ENCODE measurements at places on chromosomes 2 and 18.

DNA sequence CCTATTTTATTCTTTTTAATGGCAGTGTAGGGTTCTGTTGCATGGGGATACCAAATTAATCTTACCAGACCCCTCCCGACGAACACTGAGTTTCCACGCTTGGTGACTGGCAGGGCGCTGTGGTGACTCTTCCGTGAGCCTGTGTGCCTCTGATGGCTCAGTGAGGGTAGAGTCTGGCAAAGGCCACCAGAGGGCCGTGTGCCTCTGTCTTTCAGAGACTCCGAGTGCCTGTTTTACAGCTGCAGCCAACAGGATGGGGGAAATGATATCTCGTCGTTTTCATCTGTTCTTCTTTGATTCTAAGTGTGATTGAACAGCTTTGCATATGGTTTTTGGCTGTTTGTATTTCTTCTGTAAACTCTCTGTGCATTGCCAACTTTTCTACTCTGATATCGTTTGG lies 99.8 kb downstream of the ZNF236 start:
- no peak for DNase-seq

DNA sequence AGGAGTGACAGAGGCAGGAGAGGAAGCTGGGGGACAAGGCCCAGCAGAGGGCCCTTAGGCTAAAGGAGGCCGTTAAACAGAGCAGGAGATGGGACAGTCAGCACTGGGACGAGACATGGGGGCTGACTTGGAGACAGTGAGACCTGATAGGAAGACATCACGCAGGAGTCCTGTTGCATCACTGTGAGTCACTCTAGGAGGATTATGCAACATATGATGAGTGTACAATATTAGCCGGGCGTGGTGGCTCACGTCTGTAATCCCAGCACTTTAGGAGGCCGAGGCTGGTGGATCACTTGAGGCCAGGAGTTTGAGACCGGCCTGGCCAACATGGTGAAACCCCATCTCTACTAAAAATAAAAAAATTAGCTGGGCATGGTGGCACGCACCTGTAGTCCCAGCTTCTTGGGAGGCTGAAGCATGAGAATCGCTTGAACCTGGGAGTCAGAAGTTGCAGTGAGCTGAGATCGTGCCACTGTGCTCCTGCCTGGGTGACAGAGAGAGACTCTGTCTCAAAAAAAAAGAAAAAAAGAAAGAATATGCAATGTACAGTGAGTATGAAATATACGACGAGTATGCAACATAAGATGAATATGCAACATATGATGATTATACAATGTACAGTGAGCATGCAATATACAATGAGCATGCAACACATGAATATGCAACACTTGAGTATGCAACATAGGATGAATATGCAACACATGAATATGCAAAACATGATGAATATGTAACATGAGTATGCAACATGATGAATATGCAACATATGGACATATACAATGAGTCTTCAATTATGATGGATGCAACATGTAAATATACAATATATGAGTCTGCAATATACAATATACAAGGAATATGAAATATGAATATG lies 83.3 kb upstream of the ID2 start:
- no peak for DNase-seq

- DNase-seq = no peak
Measured at GRCh38 chr2:217973008-217973787, 29.6 kb downstream of the TNS1 start.

- no peak for DNase-seq
Measured at GRCh38 chr2:172457536-172457935, 30.1 kb downstream of the ITGA6 start.

DNA sequence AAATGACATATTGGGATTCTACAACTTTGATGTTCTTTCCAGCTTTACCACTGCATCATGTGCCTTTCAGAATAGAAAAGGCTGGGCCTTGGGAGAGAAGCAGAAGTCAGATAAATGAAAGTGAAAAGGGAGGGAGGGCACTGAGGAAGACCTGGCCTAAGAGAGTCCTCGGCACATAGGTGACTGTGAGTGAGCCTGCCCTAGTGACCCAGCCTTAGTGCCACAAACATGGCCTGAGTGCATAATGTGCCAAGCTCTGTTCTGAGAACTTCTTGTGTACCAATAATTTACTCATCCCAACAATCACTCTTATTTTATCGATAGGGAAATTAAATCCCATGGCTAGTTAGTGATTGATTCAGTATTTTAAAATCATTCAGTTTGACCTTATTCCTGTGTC lies 436.6 kb downstream of the LRP1B start:
- DNase-seq = no peak

DNA sequence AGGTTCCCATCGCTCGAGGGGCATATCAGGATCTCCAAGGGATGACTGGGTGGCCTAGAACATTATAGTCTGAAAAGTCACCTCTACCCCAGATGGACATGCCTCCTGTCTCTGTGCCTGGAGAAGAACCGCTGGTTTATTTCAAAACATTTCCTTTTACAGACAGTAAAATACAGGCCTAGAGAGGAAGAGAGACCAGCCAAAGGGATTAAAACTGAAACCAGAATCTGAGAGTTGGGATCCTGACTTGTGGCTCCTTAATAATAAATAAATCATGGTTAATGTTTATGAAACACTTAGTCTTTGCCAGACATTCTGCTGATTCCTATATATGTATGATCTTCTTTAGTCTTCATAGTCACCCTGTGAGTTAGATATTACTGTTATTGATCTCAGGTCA lies 153.7 kb downstream of the DDX1 start:
- DNase-seq = no peak

GRCh38 chr2:22213237-22213636 lies 1089.5 kb downstream of the TDRD15 start:
- no peak for DNase-seq

DNA sequence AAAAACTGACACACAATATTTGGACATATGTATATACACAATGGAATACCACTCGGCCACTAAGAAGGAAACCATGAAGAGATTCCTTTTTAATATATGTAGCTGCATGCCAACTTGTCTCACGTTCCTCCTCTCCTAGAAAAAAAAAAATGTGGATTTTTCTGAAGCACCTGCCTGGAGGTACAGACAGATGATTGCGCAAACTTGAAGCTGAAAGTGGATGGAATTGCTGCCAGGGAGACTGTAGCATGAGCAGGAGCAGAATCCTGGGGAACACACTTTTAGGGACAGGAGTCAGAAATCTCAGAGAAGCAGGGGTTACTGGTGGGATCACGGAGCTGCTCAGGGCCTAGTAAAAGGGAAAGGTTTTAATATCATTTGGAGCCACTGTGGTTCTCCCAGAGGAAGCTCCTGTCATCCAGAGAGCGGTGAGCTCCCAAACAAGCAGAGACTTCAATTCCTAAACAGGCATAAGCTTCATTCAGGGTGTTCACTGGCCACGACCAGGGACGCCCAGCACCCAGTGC lies 640 bp upstream of the SPR start:
- DNase-seq = no peak

GRCh38 chr2:178418426-178418825 lies 32.5 kb downstream of the PRKRA start:
- DNase-seq = no peak

GRCh38 chr2:109473616-109474318 lies 140.0 kb downstream of the SEPTIN10 start:
- no peak for DNase-seq

DNA sequence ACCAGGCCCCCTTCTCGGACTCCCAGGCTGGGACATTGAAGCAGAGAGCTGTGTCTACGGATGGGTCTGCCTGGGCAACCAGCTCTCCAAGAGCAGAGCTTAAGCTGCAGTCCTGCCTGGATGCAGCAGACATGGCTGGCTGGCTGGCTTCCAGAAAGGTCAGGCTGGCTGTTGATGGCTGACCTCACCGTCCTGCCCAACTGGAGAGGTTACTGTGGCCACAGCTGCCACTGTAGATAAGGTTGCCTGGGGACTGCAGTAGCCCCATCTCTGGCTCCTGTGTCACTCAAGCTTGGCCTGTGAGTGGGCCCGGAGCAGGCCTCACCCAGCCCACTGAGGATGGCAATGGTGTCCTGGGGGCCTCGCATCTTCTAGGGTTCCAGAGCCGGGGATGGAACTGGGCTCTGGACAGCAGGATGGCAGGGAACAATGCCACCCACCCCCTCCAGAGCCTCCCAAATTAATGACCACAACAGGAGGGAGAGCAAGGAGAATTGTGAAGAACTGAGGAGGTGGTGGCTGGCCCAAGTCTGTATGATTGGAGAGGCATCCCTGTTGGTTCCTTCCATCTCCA lies 37.0 kb upstream of the FOSL2 start:
- no peak for DNase-seq

DNA sequence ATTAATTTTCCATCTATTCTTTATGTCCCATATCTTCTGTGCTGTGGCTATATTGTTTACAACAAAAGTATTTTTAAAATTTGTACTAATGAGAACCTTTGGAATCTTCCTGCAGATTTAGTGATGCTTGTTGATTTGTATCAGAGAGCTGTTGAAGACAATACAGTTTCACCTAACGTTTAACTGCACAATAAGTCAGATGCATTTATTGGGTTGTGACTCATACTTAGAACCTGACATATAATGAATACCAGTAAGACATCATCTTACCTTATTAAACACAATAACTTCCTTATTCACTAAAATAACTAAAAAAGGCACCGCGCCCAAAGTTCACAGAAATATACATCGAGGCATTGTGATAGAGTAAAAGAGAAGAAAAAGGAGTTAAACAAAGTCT lies 43.8 kb upstream of the IL1R1 start:
- DNase-seq = no peak

- no peak for DNase-seq
Measured at GRCh38 chr2:39521876-39522517, 84.9 kb upstream of the MAP4K3 start.

- no peak for DNase-seq
Measured at GRCh38 chr2:241897231-241897916, 27.8 kb downstream of the RTP5 start.

- DNase-seq = no peak
Measured at GRCh38 chr2:61670591-61671501, 132.7 kb upstream of the XPO1 start.

- no peak for DNase-seq
Measured at GRCh38 chr2:32632089-32632488, 4.2 kb downstream of the TTC27 start.

DNA sequence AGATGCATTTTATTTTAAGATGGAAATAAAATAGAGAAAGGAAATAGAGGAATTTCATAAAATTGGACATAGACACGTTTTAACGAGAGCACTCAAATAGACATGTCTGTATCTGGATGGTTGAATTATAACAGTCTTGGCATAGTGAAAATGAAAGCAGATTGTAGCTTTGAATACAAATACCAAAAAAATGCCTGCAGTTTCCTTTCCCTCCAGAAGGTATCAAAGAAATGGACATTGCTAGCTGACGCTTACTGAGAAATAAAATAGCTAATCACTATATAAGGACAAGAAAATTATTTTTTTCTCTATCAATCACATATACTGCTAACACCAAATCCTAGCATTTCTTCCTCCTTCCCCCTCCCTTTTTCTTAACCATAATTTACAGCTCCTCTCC lies 11.4 kb upstream of the MAPRE2 start:
- DNase-seq = no peak

GRCh38 chr2:149861034-149861433 lies 273.5 kb upstream of the MMADHC start:
- DNase-seq = no peak

DNA sequence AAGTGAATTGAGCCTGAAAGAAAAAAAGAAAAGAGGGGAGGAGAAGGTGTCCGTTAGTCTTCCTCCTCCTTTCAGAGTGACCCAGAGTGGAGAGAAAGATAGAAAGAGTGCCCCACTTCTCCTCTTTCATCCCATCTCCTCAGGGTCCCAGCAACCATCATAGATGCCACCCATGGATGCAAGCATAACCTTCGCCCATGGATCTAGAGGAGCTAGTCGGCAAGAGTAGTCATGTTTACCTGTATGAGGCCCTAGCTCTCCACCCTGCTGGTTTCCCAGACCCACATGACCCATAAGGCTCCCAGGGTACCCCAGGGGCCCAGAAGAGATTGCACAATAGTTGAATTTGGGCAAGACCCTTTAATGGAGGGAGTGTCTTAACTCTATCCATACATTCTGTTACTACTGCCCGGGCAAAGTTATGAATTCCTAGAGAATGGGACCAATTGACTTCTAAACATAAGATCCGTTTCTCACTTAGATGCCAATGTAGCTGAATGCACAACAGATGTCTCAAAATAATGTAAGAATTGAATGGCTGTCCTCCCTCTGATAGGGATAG lies 56.1 kb upstream of the CDCA7 start:
- DNase-seq = no peak

- DNase-seq = no peak
Measured at GRCh38 chr2:222998459-222998858, 53.5 kb upstream of the KCNE4 start.

DNA sequence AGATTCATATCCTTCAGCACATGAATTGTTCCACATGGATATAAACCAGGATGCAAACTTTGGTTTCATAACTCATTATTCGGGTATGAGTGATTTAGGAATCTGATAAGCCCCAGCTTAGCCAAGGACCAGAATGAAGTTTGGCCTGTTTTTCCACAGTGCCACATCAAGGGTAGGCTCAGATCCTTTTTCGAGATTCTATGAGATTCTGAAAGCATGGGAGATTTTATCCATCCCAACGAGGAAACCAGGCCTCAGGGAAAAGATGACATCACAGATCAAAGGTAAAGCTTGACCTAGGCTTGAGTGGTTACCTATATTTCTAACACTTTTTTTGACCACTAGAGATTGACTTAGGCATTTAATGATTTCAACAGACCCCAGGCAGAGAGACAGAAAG lies 590.8 kb upstream of the PKDCC start:
- no peak for DNase-seq

- DNase-seq = no peak
Measured at GRCh38 chr18:43719267-43719795, 442.0 kb upstream of the SYT4 start.

- no peak for DNase-seq
Measured at GRCh38 chr2:161033059-161033660, 127.1 kb upstream of the TANK start.

DNA sequence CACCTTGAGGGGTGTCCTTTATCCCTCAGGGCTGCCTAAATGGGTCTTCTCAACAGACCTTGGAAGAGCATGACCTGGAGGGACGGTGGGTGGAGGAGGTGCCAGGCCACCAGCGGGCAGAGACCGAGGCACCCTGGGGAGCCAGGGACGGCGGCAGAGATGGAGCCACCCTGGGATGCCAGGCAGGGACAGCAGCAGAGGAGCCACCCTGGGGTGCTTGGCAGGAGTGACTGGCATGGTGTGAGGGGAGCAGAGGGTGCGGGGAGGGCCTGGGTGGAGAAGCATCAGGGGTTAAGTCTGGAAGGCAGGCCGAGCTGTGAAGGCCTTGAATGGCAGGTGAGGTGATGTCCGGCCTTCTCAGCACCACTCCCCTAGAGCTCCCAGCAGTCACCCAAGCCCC lies 56.1 kb downstream of the CIB4 start:
- no peak for DNase-seq

- DNase-seq = no peak
Measured at GRCh38 chr18:48711651-48712486, 173.0 kb downstream of the CTIF start.

DNA sequence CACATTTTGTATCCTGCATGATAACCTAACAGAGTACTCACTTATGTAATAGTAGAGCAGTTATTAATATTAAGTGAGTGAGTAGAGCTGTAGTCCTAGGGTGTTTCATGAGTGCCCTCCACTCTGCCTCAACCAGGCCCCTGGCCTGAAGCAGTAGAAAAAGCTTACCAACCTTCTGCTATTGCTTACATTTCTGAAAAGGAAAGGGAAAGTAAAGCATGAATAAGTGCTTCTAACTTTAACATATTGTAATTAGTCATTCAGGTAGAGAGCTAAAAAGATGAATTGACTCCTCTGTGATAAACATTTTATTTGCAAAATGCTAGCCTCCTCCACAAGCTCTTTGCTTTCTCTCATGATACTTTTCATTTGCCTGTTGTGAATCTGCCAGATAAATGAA lies 94.7 kb upstream of the RPE start:
- no peak for DNase-seq

GRCh38 chr2:210224591-210224940 lies 681 bp downstream of the ACADL start:
- no peak for DNase-seq
